NCI-H69 (cell line): ENCODE measurements at places on chromosomes 2 and 18.

- DNase-seq = no peak
These were observed 40.1 kb downstream of the GPD2 start for GRCh38 chr2:156476021-156476849.

GRCh38 chr2:29940706-29941105 is 19.3 kb upstream of the ALK start:
- DNase-seq = no peak

GRCh38 chr18:2223849-2224248 is 347.5 kb downstream of the METTL4 start:
- DNase-seq = peak; percentile 73

- no peak for DNase-seq
These were observed 137.2 kb downstream of the LAMA1 start for GRCh38 chr18:6980363-6980762.

DNA sequence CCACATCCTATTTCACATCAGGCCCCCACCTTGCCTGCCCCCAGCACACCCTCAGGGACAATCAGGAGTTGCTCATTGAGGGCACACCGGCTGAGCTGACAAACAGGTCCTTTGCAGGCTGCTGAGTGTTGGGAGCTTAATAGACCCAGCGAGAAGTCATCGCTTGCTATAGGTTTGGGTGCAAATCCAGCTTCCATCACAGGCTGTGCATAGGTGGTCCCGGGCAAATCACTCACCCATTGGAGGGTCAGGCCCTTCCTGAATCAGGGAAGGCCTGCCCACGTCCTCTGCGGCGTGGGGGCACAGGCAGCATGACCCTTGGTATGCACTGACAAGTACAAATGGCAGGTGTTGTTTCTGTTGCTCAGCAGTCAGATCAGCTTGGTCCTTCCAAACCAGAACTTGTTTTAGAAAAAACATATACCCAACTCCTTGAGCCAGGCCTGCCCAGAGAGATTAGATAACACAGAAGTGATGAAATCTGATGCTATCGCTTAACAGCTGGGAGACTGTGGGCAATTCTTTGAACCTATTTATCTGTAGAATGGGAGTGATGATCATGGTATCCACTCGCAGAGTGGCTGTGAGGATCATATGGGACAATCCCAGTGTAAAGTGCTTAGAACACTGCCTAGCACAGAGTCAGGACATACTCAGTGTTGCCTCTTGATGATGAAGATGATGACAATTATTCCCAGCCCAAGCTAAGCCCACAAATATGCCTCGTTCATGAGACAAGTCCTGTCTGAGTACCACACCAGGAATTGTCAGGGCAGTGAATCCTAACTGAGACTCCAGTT is 34.9 kb downstream of the SMAD7 start:
- no peak for DNase-seq
